ENCODE measurements at places on chromosomes 12 and 14.

DNA sequence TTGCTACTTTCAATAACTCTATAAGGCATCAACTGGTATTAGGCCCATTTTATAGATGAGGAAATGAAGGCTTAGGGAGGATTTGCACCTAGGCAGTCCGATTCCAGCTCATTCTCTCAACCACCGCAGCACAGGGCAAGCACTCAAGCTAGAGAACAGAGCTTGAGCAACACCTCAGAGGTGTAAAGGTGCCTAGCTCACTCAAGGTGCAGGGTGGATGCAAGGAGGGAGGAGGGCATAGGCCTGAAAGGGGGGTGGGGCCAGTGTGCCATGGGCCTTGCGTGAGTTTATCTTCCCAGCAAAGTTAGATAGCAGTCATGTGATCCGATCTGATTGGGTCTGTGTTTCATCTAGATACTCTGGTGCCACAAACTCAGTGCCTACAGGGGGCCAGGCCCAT lies 10.2 kb upstream of the EMP1 start:
- DNase-seq: no peak

- DNase-seq: no peak
These were observed 1.6 kb upstream of the ACOT6 start for GRCh38 chr14:73610687-73611086.

DNA sequence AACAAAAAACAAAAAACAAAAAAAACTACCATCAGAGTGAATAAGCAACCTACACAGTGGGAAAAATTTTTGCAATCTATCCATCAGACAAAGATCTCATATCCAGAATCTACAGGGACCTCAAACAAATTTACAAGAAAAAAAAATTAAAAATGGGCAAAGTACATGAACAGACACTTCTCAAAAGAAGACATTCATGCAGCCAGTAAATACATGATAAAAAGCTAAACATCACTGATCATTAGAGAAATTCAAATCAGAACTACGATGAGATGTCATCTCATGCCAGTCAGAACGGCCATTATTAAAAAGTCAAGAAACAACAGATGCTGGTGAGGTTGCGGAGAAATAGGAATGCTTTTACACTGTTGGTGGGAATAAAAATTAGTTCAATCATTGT lies 466.5 kb upstream of the ATXN7L3B start:
- DNase-seq: no peak

GRCh38 chr14:21098076-21098891 lies at the start of gene ZNF219:
Gene ZNF219 (minus strand): TSS chr14:21098655. CDS start chr14:21093591, 5,064 bp downstream.
- DNase-seq: peak; percentile 21

- DNase-seq: no peak
These were observed 102.8 kb upstream of the NUDT4 start for GRCh38 chr12:93274937-93275336.

DNA sequence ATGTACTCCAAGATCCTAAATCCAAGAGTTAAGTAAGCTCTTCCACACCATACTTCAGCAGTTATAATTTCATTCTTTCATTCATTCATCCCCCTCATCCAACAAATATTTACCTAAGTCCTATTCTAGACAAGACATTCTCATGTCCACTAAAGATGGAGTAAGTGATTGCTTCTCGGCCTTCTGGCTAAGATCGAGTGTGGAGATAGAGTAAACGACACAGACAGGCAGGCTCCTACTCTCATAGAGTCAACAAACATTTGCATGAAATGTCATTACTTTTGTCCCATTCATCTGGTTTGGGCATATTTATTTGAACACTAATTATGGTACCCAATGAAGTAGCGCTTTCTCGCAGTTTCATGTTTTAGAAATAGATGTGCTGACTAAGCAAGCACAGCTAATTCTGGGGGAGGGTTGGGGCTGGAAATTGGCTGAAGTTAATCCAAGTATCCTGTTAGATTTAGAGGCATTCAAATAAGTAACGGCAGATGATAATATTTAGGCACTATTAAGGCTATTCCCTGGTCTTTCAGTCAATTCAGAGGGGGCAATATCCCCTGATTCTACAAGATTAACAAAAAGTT lies 176.5 kb downstream of the CEP128 start:
- DNase-seq: no peak

DNA sequence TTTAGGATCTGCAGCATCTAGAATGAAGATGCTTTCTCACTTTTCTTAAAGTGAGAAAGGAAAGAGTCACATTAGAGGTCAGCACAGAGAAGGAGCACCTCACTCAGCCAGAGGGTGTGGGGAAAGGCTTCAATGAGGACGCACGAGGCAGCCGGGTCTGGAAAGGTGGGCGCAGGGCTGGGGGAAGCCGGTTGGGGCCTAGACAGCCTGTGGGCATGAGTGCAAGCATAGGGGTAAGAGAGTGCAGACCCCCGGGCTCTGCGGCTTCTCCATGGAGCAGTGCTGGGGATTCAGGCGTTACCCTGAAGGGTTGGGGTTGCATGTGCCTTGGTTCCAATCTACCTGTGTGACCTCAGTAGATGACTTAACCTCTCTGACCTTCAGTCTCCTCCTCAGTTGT lies 49.9 kb downstream of the KRT80 start:
- no peak for DNase-seq

DNA sequence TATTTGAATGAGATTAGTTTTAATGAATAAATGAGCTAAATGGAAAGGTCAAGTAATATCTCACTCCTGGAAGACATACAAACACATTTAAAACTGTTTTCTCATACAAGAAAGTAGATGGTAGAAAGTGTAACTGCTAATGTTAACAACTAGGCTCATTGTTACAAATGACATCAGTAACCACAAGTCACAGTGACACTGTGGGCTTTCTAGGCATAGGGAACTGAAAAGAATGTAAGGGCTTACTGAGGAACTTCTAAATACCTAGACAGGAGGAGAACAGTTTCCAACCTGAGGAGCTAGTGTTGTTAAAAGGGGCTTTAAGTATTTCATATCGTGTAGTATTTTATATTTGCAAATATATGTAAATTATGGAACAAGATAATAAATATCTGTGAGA lies 17.5 kb upstream of the ERGIC2 start:
- DNase-seq: no peak

DNA sequence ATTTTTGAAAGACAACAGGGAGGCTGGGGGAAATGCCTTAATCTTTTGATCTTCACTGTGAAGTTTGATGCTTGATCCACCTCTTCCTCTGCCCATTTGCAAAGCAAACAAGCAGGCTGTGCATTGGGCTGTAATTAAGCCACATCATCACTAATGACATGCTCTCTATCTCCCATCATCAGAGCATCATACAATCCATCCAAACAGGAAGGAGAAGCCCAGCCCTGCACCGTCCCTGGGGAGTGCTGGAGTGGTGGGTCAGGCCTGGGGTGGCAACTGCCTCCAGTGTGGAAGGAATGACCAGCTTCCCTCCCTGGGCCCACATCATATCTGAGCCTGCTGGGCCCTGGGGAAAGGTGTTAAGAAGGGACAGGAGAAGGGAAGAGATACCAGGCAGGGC lies 6.9 kb upstream of the KRT74 start:
- no peak for DNase-seq

- DNase-seq: no peak
These were observed 12.4 kb upstream of the NFYB start for GRCh38 chr12:104150416-104150815.

DNA sequence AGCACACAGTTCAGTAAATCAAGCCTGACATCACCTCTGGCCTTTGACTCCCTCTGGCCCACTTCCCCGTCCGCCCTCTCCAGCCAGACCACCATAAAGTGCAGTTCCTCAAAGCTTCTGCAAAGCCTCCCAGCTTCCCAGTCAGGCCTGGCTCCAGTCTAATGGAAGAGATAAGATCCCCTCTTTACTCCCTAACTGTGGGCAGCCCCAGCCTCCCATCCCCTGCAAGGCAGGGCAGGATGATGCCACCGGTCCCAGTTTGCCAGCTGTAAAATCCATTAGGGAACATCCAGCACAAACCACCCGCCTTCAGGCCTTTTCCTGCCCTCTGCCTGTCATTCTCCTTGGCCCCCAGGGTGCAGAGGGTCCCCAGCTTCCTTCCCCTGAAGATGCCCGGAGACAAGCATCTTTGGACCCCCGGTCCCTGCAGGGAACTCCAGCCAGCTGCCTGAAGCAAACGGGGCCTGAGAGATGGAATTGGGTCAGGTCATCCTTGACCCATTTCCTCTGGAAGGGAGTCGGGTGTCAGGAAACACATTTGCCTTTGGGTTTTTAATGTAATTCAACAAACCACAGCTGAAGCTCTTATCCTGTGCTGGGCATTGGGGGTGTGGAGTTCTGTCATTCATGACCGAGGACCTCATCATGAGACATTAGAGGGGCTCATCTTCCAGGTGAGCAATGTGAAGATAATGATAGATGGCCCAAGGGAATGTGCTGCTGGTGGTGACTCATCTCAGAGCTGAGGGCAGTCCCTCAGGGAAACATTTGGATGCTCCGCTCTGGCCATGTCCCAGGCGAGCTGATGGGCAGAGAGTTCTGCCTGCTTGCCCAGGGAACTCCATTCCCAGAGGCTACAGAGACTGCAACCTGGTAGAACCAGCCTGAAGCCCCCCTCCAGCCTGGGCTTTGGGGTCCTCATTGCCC lies 93.8 kb upstream of the CLMN start:
- DNase-seq: no peak

DNA sequence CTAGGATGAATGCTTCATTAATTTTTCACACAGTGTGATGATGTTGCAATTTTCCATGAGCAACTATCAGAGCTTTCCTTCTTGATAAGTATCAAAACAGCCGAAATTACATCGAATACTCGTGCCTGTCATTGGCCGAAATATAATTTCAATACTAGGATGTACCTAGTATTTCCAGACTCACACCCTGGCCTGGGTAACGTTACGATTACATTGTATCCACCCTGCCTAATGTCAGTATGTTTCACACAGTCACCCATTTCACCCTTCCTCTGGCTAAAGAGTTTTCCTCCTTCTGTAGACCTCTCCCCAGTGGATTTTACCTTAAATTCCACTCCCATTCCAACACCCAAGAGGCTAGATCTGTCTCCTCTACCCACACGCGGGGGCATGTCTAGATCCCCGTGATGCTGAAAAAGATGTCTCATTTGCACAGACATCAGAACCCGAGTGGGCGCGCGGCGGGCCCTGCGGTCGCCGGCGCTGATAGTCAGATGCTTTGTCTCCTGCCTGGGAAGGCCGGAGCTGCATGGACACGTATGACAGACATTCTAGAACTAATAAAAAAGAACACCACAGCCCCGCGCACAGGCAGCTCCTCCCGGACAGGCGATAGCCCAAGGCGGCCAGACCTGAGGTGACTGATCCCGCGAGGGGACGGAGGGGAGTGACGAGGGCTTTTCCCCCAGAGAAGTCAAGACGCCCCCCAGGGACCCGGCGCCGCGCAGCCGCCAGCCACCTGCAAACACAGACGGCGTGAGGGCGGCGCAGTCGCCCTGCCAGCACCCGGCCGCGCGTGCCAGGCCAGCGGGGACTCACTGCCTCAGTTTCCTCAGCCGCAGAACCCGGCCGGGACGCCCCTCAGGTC lies 723 bp downstream of the KIF21A start:
- peak; percentile 19 for DNase-seq

GRCh38 chr12:96237035-96237434 lies 42.9 kb downstream of the ELK3 start:
- no peak for DNase-seq

DNA sequence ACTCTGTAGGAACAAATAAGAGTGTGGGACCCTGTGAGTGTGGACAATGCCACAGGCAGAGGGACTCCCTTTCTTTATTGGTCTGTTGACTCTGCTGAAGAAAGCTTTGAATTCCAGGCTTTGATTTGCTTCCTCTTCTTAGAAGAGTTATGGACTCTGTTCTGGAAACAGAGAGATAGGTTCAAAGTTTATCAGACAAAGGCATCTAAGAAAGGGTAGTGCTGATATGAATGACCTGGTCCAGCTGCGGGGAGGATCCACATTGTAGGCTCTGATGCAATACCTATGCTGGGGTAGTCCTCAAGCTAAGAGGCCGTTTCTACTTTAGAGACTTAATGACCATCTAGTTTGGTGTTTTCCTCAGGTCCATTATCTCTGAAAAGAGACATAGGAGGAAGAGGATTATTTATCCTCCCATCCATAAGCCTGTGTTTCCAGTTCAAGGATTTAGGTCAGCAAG lies 10.7 kb upstream of the IKZF4 start:
- DNase-seq: no peak

DNA sequence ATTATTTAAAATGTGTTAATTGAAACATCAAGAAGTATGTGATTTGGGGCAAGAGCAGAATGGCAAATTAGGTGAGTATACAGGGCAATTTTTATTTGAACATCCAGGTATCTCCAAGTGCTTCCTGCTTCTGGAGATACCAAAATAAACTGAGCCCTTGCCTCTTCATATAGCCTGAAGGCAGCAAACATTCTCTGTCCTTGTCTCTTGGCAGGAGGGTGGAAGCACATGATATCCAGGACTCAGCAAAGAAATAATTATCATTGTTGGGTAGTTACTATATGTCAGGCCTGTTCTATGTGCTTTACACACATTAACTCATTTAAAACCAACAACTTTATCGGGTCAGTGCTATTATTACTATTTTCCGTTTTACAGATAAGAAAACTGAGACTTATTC lies 12.5 kb downstream of the LIN7A start:
- no peak for DNase-seq

All from COLO829 (cell line).